ENCODE measurements at places on chromosomes 4 and X.

GRCh38 chr4:48445704-48446103 lies 37.4 kb upstream of the SLC10A4 start:
- DNase-seq: no peak

DNA sequence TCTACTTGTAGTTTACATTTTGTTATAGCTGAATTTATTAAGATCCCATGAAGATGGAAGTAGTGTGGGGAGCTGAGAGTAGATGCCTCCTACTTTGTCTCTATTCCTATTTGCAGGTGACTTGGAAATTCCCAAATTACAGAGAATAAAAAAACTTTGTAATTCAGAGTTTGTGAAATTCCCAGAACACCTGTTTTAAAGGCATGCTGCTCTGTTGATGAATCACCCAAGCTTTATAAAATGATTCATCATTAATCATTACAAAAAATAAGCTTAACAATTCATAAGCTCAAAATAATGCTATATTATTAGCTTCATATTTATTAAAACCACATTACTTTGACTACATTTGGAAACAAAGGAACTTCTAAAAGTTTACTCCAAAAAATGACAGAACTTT lies 856.3 kb downstream of the RPA4 start:
- DNase-seq: no peak

GRCh38 chr4:68451246-68452211 lies 4.3 kb downstream of the TMPRSS11E start:
- DNase-seq: no peak

GRCh38 chrX:124023838-124024238 lies 62.3 kb downstream of the STAG2 start:
- no peak for DNase-seq

GRCh38 chrX:133213117-133213516 lies 5.0 kb downstream of the TFDP3 start:
- DNase-seq: no peak

DNA sequence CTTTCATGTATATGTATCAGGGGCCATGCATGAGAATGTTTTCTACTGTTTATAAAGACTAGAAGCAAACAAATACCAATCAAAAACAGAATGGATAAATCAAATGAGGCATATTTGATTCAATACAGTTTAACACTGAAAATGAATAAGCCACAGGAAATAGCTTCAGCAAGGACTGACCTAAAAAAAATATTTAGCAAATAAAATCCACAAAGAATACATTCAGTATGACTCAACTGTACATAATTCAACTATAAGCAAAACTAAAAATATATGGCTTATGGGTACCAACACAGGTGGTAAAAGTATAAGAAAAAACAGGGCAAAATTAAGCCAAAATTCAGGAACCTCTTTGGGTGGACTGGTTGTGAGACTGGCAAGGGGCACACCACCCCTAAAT lies 112.9 kb downstream of the KCNIP4 start:
- DNase-seq: no peak

GRCh38 chr4:83112231-83112630 lies 2.3 kb downstream of the PLAC8 start:
- DNase-seq: no peak

DNA sequence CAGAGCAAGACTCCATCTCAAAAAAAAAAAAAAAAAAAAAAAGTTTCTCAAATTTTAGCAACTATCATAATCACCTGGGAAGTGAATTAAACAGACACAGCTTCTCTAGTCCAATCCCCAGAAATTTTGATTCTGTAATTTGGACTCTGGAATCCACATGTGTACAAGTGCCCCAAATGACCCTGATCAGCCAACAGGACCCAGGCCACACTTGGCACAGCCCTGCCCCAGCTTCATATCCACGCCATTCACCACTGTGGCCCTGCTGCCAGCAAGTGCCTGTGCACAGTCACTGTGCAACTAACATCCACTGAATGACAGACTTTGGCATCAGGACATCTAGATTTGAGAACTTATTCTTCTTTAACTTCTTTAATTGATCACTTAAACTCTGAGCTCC lies 14.1 kb upstream of the CXCL13 start:
- no peak for DNase-seq

DNA sequence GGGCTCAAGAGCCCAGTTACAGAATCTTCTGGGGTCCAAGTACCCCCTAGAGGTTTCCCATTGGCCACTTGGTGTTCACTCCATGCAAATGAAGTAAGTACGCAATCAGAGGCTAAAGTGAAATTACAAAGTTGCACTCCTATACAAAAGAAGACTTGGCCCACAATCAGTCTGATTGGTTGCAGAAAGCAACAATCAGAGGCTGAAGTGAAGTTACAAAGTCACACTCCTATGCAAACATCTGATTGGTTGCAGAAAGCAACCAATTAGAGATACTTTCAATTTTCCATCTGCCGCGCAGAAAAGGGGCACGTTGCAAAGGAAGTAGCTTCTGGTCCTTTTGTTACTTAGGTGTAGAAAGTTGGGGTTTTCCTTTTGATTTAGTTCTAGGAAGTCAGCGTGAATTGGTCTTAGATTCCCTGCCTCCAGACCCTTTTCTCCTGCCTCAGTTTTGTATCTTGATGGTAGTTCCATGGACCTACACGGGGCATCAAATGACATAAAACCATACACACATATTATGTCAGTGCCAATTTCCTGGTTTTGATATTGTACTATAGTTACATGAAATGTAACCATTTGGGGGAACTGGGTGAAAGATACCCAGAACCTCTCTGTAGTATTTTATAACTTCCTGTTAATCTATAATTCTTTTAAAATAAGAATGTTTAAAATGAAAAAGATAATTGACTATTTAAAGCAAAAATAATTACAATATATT lies 12.4 kb upstream of the PIN4 start:
- DNase-seq: no peak

DNA sequence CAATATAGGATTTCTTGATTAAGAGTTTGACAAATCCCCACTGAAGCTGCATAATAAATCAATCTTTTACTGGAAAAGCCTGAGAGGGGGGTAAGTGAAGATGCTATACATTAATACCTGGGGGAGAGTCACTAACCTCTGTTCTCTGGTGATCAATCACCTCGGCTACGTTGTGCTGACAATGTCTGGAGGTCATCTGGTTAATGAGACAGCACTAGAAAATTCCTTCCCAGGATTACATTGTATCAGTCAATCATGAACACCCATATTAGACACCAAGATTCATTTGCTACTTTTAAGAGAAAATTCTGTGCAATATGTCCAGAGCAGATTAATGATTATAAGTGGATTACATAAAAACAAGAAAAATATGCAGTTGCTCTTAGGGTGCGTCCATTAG lies 408.3 kb downstream of the PDHA2 start:
- no peak for DNase-seq

DNA sequence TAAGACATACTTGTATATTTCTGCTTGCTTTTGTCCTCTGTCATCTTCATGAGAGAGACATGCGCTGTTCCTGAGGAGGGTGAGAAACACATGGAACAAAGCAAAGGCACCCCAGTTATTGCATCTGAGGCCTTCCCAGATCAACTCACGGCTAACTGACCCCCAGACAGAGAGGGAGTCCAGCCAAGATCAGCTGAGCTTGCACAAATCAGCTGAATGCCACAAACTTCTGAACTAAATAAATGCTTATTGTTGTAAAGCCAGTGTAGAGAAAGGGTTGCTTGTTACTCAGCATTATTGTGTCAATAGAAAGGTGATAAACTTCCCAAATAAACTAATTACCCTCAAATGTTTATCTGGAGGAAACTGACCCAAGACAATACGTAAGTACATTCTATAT lies 163.8 kb downstream of the BTC start:
- DNase-seq: no peak

GRCh38 chr4:113189546-113189945 lies 140.1 kb downstream of the ANK2 start:
- DNase-seq: no peak

- DNase-seq: no peak
These were observed 12.4 kb upstream of the MAOA start for GRCh38 chrX:43643662-43644061.

DNA sequence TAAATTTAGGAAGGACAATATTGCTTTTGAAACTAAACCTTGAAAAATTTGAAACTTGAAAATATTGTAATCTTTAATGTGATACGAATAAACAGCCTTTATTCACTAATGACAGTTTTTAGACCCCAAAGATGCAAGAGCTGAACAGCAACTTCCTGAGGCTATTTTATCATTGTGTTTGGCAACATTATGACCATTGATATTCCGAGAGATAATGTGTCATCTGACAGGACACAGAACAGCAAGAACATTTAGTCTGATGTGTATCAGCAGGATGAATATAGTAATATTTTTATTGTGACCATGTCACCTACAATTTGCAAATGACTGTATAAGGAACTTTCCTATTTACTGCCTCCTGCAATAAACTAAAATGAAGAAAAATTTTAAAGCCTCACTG lies 316.0 kb downstream of the ADAM29 start:
- DNase-seq: no peak

GRCh38 chr4:90648311-90648710 lies 521.1 kb downstream of the CCSER1 start:
- no peak for DNase-seq

DNA sequence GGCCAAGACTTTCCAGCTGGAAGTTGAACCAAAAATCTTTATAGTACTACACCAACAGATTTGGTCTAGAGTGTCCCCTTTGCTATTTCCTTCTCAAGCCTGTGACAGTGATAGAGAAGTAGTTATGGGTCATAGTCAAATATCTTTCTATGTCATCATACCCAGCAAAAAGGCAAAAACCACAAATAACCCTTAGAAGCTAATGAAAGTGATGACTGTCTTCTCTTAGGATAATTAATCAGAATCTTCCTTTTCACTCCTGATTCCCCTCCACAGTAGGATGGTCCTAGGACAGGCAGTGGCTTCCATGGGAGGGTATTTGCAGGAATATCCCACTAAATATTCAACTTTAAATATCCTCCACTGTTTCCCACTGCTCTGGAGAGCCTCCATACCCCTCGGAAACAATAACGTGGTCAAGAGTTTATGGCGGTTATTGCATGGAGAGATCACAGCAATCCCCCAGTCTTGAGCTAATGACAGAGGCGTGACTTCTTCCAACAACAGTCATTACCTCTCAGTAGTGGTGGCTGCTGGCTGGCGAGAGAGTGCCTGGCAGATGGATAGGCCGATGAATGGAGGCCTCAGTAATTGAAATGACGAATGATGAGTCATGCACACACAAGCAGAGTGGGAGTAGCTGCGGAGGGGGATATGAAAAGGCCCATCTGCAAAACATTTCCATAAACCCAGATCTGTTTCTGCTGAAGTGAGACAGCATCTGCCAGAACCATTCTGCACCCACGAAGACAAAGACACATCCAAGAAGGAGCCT lies 154.9 kb downstream of the STK32B start:
- DNase-seq: no peak

GRCh38 chr4:2962614-2963174 lies 512 bp downstream of the NOP14 start:
- no peak for DNase-seq

- no peak for DNase-seq
These were observed 70.7 kb upstream of the ANXA10 start for GRCh38 chr4:168021666-168022065.

DNA sequence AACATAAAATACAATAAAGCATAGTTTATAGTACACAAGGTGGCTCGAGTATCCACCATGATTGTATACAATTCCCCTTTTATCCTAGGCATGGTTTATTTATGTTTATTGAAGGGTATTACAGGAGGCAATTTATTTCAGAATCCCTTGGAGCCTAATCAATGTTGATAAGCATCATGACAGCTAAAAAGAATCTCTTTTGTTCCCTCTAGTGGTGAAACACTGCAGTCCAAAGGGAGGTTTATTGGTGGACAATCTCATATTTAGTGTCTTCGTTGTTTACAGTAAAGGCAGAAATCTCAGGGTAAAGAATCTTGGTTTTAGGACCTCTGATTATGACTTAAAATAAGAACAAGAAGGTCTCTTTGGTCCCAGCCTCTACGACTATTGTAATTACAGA lies 1712.5 kb downstream of the C4orf33 start:
- no peak for DNase-seq

- no peak for DNase-seq
These were observed 176.6 kb downstream of the NR3C2 start for GRCh38 chr4:148265627-148266026.

DNA sequence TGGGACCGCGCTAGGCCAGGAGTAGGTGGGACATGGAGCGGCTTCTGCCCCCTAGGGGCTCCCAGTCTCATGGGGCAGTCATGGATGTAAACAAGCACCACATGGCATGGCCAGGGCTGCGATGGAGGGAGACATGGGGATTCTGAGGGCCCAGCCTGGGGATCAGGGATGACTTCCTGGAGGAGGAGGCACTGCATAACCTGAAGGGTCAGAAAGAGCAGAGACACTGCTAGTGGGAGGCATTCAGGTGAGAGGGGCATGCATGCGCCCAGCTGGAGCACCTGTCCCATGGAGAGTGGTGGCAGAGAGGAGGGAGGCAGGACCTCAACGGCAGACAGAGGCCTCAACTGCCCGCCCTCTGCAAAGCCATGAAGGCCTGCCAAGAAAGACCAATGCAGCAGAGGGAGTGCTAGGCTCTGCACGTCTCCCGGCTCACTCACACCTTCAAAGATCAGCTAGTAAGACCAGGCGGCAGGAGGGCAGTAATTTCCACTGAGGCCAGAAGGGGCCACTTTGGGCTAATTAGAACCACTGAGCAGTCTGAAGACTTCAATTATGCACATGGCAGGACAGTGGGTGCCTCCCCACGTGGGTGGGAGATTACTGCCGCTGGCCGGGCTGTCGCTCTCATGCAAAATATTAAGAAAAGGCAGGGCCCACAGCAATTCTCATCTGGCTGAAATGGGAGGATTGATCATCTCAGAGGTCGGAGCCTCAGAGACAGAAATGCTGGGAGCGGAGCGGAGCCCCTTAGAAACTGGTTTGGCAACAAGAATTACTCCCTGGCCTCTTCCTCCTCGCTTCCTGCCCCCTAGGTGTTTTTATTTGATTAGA lies 69.6 kb downstream of the PPP2R2C start:
- DNase-seq: no peak

DNA sequence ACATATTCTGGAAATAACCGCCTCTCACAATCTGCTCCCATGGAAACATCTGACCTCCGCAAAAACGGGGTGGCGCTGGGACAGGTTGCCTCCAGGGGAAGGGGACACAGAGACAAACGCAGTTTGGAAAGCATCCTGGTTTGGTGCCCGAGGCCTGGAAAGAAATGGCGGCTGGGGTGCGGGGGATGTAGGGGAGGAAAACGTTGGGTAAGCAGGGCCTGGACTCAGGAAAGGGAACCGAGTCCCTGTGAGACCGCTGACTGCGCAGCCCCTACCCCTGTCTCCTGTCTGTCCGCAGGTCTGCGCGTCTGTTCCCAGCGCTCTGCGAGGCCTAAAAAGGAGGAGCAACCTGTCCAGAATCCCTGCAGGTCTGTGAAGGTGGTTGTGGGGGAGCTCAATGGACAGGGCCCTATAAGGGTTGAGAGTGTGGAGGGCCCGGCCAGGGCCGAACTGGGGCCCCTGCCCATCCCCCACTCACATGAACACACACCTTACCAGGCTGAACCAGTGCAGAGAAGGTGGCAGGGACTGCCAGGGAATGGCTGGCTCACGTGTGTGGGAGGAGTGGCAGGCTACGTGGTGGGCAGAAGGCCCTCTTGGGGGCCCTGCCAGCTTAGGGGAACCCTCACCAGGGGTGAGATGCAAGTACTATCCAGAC lies 672 bp downstream of the TCEAL3 start:
- DNase-seq: no peak

GRCh38 chrX:17567187-17567586 lies 170.1 kb upstream of the SCML1 start:
- no peak for DNase-seq

- peak; percentile 86 for DNase-seq
These were observed 1420.5 kb downstream of the PCDH7 start for GRCh38 chr4:32140636-32141035.

Measured in keratinocyte (primary cell).